Osteoblast (primary cell): ENCODE measurements at places on chromosomes 4 and X. TPM values are rescaled to one million over a fixed set of nuclear protein-coding genes. Genes with fewer than 3 reads are reported as not detected.

OCRL gene
- total RNA-seq, result 18.1 and 18.9 TPM in 2 replicates

SYP gene
- 0.29 and 0.36 TPM in 2 replicates for total RNA-seq

CD38 gene
- under 0.01 TPM in 2 replicates for total RNA-seq

COL4A5 gene
- total RNA-seq, result under 0.01 and 0.36 TPM in 2 replicates

PLP1 gene
- 0.29 and 0.36 TPM in 2 replicates for total RNA-seq

FOXR2 gene
- not detected in 2 replicates for total RNA-seq

HEPH gene
- total RNA-seq, result 63.0 and 64.5 TPM in 2 replicates

FRMPD4 gene
- 1.2 and 1.8 TPM in 2 replicates for total RNA-seq

RHOXF1 gene
- not detected in 2 replicates for total RNA-seq
